ENCODE measurements at places on chromosomes 4 and X.

DNA sequence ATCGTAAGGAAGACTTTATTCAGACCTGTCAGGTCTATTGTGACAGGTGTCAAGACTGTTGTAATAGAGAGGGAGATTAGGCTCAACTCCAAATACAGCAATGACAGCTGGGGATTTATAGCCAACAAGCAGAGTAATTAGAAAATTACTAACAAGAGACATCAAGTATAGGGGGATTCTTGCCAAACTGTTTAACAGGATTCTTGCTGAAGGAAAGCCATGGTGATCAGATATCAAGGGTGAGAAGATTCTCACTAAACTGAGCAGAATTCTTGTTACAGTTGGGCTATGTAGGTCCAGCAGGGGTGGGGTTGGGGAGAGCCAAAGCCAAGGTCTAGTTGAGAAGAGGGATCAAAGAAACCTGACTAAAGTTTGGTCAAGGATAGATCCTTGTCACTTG is 461.0 kb upstream of the GALNT7 start:
- no peak for DNase-seq

GRCh38 chr4:106627051-106627450 is 258.5 kb upstream of the GIMD1 start:
- DNase-seq = no peak

DNA sequence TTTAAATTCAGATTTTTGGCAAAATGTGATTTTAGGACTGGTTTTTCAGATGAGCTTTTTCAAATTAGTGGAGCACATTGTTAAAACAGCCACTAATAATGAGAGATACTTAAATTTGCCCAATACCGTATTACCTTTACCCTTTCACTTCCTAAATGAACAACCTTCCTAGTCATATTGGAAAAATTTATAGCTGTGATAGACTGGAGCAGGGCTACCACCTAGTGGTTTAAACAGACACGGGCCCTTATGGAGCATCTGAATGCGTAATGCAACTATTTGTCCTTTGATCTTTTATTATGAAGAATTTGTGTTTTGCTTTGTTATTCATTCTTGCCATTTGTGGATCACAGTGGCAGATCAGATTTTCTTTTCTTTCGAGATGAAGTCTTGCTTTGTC is 72.7 kb downstream of the KDM6A start:
- no peak for DNase-seq

DNA sequence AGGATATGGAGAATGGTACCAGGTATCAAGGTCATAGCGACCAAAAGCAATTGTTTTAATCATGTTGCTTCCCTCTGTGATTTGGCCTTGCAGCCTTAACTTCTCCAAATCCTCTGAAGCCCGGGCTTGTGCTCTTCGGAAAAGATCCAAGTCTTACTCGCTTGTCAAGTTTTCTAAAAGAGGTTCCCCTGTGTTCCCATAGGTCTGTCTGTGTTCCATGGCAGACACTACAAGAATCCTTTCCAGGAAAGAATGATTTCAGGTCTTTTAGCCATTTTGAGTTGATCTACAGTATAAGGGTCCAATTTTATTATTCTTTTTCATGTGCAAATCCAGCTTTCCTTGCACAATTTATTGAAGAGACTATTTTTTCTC is 710.6 kb upstream of the DIAPH2 start:
- DNase-seq = no peak

DNA sequence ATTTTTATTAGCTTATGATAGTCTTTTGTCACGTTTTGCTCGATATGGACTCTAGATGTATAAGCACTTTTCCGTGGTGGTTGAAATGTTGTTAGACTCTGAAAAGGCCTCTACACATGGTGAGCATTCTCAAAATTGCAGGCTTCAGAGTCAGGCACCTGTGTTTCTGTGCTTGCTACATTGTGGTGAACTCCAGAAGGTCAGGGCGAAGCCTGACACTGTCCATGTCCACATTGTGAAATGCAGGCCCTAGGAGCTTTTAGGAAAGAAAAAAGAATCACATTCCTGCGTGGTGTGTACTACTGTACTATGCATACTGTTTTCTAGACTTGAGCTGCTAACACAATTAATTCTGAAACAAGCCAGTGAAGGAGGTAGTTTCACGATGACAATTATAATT is 86.3 kb downstream of the HS3ST1 start:
- no peak for DNase-seq

GRCh38 chr4:184664445-184665210 is 15.1 kb downstream of the PRIMPOL start:
- DNase-seq = no peak

GRCh38 chrX:102338162-102338561 is 91.2 kb downstream of the NXF2 start:
- no peak for DNase-seq

Measured in NK-92 treated with Interleukin-12 subunit alpha and Interleukin-12 subunit beta, amount 100 ng/mL, for 24 hours (cell line).